ENCODE measurements at places on chromosomes 2 and 18. TPM values are rescaled to one million over a fixed set of nuclear protein-coding genes. Genes with fewer than 3 reads are reported as not detected.
A peak's percentile ranks its signal among the peaks of the same experiment; 100 is the strongest.

The DNER gene
- not detected for total RNA-seq

The GCG gene
- not detected for total RNA-seq

The IL36B gene
- total RNA-seq: not detected

The SMYD1 gene
- not detected for total RNA-seq

The DSG1 gene
- not detected for total RNA-seq

The STK17B gene
- 250 TPM for total RNA-seq

The DYSF gene
- total RNA-seq: 3.5 TPM

The CRYGB gene
- total RNA-seq: not detected

- DNase-seq: peak; percentile 81
Observed at GRCh38 chr2:218569038-218569431, 396 bp downstream of the CNOT9 start.

DNA sequence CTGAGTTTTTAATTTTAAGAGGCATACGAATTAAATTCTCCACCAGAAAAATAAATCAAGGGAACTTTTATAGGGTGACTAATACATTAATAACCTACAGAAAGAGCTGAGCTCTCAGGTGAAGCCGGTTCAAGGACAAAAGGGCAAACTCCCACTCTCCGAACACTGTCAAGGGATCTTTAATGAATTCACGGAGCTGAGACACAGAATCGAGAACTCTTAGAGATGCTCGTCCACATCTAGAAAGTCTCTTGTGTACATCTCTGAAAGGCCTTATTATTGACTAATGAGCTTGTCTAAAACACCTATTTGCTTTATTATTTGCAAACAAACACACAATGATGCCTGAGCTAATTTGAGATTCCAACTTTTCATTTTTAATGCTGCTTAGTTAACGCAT, 33.3 kb upstream of the PIK3C3 start:
- DNase-seq: no peak

- no peak for DNase-seq
Observed at GRCh38 chr2:85858841-85859240, 29.9 kb downstream of the ST3GAL5 start.

DNA sequence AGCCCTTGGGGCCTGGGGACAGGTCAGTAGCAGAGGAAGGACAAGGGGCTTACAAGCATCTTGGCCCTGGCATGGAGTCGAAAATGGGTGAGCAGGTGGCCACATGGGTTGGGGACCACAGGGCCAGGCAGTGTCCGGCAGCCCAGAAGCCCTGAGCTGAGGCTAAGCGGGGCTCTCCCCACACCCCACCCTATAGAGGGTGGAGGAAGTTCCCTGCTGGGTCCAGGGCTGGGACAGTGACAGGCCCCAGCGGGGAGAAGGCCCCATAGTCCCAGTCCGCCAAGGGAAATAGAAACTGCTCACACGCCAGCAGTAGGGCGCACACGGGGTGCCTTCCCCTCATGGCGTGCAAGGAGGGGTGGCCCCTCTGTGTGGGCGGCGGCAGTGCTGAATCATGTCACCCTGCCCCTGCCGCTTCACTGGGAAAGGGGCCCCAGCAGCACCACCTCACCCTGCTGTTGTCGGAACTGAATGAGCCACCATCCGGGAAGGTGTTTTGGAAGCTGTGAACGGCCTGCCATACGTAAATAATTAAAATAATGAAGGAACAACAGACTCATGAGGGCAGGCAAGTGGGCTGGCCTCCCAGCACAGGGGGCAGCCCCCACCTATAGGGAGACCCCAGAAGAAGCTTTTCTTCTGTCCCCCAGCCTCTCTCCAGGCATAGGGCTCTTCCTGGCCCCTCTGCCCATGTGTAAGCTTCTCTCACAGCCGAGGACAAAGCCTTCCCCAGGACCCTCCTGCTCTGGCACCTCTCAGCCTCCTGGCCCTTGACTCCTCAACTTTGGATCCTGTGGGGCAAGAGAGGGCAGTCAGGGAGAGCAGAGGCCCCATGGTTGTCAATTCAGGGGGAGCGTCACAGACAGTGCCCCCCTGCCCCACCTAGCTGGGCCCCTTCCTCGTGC, 12.7 kb upstream of the DUSP2 start:
- peak; percentile 99 for DNase-seq

DNA sequence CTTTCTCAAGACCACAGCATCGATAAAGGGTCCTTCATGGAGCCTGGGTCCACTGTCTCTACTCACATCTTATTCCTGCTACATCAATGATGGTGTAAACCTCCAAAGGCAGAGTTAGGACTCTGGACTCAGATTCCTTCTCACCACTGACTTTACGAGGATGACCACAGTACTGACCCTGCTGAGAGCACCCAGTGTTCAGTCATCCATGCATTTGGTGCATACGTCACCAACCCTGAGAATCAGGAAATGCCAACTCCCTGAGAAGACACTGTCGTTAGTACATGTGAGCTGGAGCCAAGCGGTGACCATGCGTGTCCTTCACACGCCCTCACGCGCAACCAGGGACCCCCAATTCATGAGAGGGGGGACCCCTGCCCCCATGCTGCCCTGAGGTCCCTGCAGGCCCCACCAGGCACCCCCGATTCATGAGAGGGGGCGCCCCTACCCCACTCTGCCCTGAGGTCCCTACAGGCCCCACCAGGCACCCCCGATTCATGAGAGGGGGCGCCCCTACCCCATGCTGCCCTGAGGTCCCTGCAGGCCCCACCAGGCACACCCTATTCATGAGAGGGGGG, 178.4 kb upstream of the TPO start:
- no peak for DNase-seq

- DNase-seq: no peak
Observed at GRCh38 chr2:67726416-67726815, 329.3 kb downstream of the ETAA1 start.

DNA sequence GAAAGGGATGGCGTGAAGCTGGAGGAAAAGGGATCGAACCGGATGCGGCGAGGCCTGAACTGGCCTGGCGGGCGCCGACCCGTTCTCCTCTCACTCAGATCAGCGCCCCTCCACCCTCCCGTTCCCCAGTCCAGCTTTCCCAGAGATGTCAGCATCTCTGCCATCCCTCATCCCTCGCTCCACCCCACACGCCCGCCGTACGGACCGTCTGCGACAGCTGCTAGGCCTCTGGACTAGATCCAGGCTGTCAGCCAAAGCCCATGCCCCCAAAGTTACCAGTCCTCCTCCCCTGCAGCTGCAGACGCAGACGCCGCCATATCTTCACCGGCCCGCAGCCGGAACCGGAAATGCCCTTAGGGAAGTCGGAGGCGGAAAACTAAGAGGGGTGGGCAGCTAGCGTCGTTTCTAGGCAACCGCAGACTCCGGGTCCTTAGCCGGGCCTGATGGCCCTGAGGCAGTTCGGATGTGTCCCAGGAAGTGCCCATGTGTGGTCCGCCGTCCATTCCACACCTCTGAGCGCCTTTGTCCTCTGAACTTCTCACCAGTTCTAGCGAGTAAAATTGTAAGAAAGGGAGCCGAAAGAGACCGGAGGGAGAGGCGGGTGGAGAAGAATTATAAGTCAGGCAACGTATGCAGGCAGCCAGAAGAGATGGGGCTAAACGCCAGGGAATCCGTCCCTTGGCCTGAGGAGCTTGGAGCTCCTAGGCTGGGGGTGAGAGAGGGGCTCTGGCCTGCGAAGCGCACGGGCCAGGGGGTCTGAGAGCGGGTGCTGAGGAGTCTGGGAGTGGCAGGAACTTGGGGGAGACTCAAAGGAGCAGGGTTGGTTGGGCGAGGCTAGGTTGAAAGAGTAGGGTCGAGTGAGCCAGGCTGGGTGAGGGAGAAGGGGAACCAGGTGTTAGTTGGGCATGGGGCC, at the start of the genes RNF25 and STK36:
TSS of gene RNF25 (minus strand) at position 349 of the 913 bp plus-strand sequence. CDS start at position 317, 32 bp downstream.
TSS of gene STK36 (plus strand) at position 433 of the 913 bp plus-strand sequence. CDS start 744 bp downstream, outside the sequence.
- DNase-seq: peak; percentile 90

GRCh38 chr2:149568138-149568537, 19.4 kb downstream of the MMADHC start:
- no peak for DNase-seq

- DNase-seq: no peak
Observed at GRCh38 chr18:27899893-27900292, 277.0 kb downstream of the CDH2 start.

DNA sequence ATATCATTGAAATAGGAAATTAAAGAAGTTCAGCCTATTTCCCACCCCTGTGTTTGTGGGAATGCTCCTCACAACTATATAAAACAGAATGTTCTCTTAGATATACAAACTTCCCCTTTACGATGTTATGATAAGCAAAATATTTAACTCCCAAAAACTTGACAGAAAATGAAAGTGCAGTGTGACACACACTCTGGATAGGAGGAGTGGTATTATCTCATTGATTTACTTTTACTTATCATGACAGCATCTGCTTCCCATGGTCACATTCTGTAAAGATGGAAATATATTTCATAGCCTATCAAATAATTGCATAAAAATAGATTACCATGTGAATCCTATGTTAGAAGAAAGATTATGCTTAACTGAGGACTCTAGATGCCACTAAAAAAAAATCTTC, 96.6 kb upstream of the STK17B start:
- no peak for DNase-seq

DNA sequence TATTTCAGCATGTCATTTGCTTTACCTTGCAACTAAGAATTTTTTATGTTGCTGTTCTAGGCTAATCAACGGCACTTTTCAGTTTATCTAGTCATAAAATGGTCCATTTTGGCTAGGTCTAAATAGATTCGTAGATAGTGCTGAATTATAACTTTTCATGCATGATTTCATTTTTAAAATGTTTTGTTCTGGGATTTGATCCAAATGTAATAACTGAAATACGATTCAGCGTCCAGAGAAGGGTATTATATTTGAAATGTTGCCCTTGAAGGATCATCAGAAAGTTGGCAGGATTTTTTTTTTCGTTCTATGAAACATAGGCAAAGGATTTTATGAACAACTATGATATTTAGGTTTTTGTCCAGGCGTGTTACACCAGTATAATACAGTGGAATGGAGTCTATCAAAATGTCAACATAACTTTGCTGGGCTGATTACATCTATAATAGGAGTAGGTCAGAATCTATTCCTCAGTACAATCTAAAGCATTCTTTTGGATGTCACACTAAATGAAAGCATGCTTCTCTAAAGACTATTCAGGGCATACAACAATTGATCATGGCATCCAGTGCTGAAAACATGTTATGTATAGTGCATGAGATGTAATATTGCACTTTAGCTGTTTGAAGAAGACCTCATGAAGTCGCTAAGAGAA, 24.8 kb downstream of the TTC27 start:
- no peak for DNase-seq

DNA sequence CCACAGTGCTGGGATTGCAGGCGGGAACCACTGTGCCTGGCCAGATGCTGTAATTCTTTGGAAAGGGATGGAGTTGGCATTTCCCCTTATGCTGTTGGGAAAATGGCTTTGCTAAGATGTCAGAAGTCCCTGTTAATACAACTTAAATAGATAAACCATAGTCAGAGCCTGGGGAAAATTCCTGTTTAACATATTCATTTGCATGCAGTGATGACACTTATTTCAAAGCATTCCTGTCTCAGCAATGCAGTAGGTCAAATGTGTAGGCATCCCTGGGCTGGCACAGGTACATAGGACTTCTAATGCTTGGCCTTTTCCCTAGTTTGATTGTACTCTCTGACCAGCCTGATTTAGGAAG, 38.6 kb downstream of the RAMP1 start:
- DNase-seq: no peak

Data from activated CD8-positive, alpha-beta T cell treated with anti-CD3 and anti-CD28 coated beads for 36 hours (primary cell).